ENCODE measurements at places on chromosomes 4 and X.

DNA sequence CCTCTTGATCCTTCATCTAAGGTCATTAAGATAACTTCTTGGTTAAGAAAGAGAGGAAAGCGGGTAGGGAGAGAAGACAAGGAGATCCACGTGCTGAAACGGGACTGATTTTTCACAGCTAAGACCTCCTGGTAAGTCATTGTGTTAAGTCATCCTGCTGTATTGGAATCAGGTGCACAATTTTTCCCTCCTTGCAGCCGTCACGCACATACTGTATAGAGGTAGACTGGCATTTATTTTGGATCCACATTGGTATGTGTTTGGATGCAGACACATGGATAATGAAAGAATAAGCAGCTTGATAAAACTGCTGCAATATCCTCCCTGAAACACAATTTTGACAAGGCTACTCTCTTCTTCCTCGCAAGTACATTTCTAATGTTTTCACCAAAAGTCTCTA is 60.1 kb upstream of the NAP1L5 start:
- no peak for DNase-seq

DNA sequence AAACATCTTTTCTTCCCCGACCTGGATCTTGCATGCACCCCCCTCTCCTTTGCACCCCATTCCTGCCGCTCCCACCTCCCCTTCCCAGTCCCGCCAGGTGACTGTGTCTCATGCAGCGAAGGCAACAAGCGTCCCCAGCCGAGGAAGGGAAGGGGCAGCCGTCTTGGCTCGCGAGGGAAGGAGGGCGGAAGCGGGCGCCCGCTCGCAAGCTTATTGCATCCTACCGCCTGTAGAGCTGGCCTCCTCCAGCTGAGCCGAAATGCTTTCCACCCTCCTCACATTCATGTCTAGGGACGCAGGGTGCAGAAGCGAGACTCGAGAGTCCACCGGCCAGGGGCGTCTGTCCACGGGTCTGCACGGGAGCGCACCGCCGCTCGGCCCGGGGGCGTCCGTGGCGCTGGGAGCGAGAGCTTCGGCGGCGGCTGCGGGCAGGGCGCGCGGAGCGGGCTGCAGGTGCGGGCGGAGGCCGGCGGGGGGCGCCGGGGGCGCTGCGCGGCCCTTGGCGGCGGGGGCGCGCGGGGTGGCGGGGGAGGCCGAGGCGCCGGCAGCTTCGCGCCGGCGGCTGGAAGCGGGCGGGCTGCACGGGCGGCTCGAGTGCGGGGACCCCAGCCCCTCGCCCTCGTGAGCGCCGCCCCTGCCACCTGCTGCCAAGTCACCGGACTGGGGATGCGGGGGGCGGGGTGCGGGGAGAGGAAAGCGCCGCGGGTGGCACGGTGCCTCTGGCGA is at the start of gene KCNIP4:
TSS of gene KCNIP4 (minus strand) at position 426 of the 726 bp plus-strand sequence.
- peak; percentile 10 for DNase-seq

DNA sequence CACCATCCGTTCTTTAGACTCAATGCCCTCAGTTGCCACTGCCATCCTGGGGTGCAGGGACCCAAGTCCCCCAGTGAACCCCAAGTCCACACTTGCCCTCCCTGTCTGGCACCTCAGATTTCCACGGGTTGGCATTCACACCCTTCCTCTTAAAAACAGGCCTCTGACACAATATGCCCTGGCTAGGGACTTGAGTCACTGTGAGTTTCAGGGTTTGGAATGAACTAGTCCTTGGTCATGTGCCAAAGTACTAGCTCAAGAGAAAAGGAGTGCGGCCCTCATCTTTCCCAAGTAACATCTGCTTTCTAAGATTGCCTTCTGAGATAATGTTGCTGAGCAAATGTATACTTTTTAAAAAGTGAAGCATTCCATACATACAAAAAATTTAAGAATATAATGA is 134.0 kb downstream of the MID1 start:
- no peak for DNase-seq

DNA sequence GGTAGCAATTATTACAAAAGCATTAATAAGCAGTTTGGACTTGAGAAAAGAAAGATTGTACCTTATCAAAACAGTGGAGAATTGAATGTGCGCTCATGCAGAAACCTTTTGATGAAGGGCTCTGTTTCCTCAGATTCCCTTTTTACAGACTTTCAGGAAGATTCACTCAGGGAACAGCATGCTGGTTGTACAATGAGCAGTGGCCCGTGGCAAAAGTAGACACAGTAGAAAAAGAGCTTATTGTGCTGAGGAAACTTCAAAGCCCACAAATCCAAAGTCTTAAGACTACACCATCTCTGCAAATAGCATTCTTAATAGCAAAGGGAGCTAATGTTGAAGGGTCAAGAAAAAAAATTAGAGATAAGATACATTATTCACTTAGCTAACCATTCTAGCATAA is 858.9 kb downstream of the PDHA2 start:
- no peak for DNase-seq

- no peak for DNase-seq
Observed at GRCh38 chr4:123218981-123219380, 177.6 kb upstream of the SPRY1 start.

- no peak for DNase-seq
Observed at GRCh38 chr4:8409264-8410065, 31.1 kb downstream of the ACOX3 start.
